Epithelial cell of proximal tubule (primary cell): ENCODE measurements at places on chromosomes 12 and 14.

GRCh38 chr12:113889891-113890581, 76.1 kb downstream of the RBM19 start:
- no peak for DNase-seq

GRCh38 chr14:105938055-105938863, 411.9 kb downstream of the TMEM121 start:
- DNase-seq, result no peak

DNA sequence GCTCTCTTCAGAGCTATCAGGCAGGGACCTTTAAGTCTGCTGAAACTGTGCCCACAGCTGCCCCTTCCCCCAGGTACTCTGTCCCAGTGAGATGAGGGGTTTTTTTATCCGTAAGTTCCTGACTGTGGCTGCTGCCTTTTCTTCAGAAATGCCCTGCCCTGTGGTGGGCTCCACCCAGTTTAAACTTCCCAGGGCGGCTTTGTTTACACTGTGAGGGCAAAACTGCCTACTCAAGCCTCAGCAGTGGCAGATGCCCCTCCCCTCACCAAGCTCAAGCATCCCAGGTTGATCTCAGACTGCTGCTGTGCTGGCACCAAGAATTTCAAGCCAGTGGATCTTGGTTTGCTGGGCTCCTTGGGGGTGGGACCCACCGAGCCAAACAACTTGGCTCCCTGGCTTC, 46.9 kb upstream of the SLC16A7 start:
- DNase-seq, result no peak

DNA sequence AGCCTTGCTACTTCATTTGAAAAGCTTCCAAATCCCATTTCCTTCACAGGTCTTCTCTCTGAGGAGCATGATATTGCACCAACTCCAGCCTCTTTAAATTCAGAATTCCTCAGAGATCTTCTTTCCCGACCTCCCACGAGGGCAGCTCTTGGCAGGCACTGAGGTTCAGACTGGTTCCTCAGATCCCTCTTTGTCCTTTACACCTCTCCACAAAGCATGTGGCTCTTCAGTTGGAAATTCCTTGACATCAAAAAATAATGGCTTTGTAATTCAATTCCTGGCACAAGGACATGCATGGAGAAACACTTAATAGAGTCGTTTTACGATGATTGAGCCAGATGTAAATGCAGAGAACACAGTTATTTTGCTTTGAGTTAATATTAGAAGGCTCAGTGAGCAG, 63.2 kb upstream of the TMX1 start:
- peak; percentile 35 for DNase-seq

- no peak for DNase-seq
These were observed 14.6 kb downstream of the PSMD9 start for GRCh38 chr12:121903202-121903601.

DNA sequence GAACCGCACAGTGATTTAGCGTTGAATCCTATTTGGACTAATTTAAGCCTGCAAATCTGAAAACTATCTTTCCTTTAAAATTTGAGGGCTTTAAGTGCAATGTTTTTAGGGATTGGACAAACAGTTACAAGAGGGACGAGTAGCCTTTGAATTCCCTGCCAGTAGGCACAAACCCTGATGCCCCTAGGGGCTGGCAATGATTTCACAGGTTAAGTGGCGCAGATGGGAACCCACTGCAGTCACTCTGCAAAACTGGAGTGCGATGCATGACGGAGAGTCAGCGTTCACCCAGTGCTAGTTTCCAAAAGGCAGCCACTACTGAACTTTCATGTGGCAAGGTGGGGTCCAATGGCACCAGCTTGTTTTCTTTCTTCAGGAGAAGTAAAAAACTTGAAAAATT, 99.4 kb upstream of the FRMD6 start:
- no peak for DNase-seq
